Cardiac fibroblast (primary cell): ENCODE measurements at places on chromosomes 4 and X.

GRCh38 chrX:56233682-56234081 lies 1.5 kb downstream of the KLF8 start:
- peak; percentile 5 for DNase-seq

DNA sequence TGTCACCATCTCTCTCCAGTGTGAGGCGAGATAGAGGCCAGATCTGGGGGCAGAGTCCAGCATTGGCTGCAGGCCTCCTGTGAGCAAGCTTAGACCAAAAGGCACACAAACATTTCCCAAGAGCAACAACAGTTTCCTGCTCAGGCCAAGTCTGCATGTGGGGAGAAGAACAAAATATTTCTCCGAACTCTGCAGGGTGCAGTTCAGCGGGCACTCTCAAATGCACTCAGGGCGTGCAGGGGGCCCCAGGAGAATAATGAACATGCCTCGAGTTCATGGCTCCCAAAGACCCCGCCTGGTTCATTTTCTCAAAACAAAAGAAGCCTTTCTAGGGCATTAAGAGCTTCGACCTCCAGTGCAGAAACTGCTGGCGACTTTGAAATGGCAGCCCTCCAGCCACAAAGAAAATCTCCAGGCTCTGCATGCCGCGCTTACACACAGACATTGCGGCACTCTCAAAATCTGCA lies 57.8 kb upstream of the HELT start:
- DNase-seq: peak; percentile 41

- DNase-seq: no peak
Measured at GRCh38 chrX:133250184-133251100, 32.3 kb upstream of the TFDP3 start.

GRCh38 chr4:163988865-163989264 lies 494.4 kb downstream of the TMA16 start:
- DNase-seq: no peak

DNA sequence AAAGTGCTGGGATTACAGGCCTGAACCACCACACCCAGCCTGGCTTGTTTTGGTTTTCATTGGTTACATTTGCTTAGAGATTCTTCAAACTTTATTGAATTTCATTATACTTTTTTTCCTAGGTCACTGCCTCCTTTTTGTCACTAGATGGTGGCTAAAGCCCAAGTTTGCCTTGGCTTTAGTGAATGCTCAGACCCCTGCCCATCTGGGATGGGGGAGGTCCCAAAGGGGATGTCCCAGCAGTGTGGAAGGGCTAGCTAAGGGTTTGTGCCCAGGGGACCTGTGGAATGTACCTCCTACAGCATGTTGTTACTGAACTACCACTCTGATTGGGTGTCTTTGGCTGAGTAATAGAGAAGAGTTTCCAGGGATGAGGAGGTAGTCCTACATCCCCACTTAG lies 58.4 kb downstream of the CEP135 start:
- peak; percentile 5 for DNase-seq

GRCh38 chr4:137762591-137762990 lies 230.3 kb upstream of the PCDH18 start:
- DNase-seq: no peak

DNA sequence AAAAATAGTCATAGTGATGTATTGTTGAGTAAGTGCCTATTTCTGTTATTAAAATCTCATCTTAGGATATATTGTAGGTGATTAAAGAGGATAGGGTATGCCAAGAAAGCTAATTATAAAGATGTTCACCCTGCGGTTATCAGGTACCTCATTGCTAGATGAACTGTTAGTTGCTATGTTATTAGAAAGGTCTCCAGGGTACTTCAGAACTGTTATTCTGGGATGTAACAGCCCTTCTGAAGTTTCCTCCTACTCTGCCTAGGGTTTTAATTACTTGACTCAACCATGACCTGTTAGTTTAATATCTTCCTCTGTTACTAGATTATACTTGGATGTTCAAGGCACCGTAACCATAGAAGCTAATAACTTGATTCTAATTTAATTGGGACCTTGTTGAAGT lies 15.4 kb downstream of the TMPRSS11E start:
- DNase-seq: no peak

GRCh38 chr4:26319949-26320537 lies 771 bp upstream of the RBPJ start:
- no peak for DNase-seq

DNA sequence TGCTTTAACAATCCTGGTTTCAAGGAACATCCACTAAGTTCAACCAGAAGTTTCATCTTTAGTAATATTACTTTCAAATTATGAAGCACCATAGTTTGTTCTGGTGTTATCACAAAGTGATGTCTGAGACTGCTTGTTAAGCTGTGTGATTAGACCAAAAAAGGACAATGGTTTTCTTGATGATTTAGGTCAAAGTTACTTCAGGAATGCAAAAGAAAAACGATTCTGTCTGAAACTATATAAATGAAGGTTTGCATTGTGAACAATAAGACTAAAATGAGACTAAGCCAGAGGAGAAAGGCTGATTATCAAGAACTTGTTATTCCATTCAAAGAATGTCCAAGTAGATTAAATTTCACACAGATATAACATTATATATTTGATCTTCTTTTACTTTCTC lies 122.4 kb upstream of the ETNPPL start:
- peak; percentile 64 for DNase-seq

GRCh38 chr4:101762025-101762424 lies 28.5 kb upstream of the BANK1 start:
- DNase-seq: no peak

- DNase-seq: peak; percentile 20
Measured at GRCh38 chr4:184459413-184459812, 14.9 kb downstream of the IRF2 start.

DNA sequence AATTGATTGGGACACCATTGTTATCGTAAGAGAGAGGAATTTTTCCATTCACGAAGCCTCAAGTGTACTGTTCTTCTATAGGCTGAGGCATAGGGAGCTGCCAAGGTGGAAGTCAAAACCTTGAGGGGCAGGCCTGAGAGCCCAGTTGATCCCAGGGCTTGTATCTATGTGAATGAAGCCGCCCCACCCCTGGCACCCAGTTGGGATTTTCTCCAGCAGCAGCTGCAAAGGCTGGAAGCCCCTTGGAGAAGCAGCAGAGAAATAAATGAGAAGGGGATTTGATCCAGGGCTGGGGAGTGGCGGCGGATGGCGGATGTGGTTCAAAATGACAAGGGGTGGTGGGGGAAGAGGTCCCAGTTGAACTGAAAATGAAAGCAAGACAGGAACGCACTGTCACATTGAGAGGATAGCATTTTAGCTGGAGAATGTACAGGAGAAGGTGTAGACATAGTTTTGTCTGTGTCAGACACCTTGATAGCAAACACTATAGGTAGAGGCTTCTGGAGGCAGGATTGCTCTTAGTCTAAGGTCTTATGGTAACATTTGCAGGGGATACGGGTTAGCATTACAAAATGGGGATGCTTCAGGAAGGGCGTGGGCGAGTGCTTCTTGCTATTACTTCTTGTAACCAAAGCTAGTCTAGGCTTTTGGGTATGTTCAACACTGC lies 32.6 kb downstream of the DOCK11 start:
- no peak for DNase-seq

DNA sequence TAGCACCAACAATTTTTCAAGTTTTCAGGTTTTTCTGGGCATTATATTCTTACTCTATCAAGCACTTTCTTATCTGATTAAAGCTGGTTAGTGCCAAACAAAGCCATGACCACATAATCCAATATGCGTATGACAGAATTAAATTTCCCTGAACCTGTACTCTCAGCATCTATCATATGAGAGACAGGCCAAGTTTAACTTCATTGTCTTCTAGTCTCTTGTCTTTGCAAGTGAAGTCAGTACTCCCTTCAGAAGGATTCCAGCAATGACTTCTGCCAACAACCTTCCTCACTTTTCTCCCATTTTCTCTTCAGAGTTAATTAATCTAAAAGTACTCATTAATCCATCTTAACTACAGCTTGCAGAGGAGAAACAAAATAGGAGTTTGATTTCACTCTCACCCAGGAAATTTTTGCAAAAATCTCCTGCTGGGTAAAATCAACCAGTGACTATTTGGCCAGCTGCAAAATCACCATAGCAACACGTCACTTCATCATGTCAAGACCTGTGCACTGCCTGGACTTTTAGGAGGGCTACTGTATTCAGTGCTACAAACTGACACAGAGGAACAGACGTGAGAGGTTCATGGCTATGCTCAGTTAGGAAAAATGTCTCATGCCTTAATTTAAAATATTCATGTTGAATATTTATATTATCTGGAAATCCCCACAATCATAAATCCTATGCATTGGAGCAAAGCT lies 208.4 kb downstream of the ANTXR2 start:
- DNase-seq: no peak

DNA sequence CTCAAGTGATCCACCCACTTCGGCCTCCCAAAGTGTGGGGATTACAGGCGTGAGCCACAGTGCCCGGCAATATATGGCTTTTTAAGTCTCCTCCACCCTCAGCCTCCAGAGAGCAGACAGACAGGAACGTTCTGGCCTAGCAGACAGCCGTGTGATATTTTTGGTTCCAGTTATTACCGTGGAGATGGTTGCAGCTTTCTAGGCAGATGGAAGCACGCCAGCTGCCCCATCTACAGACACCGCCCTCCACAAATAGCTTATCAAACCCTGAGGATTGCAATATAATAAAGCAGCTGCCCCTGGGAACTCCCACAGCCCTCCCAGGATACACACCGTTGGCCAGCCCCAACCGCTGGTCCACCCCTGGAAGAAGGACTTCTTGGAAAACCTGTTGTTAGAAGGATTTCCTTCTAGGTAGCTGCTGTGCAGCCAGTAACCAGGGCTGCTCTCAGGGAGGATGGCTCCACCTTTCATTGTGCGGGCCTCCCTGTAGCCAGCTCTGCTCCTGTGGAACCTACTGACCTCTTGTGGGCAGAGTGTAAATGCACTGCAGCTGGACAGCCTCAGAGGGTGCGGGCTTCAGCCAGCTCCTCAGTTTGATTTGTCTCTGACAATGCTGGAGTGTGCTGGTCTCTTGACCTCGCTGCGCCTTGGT lies 44.0 kb downstream of the SLC25A5 start:
- DNase-seq: peak; percentile 81

- DNase-seq: no peak
Measured at GRCh38 chrX:107480272-107480671, 30.8 kb downstream of the FRMPD3 start.

DNA sequence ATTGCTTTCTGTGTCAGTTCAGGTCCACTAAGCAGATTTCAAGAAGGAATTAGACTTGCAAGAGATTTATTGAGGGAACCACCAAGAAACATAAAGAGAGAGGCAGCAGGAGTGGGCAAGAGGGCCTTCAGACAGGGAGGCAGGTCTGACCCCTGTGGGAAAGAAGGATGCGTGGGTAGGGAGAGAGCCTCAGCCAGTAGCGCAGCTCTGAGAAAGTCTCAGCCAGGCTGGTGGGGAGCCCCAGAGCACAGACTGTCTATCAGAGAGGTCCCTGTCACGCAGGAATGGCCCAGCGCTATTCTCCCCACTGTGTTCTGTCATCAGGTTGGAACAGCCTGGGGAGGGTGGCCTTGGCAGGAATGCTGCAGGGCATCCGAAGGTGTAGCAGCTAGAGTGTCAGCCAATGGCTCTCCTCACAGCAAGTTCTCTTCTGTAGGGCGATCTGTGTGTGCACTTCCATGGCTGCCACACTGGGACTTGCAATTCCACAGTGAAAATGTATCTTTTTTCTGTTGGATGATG lies 48.0 kb downstream of the OTC start:
- no peak for DNase-seq

- DNase-seq: no peak
Measured at GRCh38 chr4:10659251-10659650, 25.3 kb downstream of the CLNK start.

- peak; percentile 58 for DNase-seq
Measured at GRCh38 chr4:13559413-13559812, 15.1 kb upstream of the NKX3-2 start.

DNA sequence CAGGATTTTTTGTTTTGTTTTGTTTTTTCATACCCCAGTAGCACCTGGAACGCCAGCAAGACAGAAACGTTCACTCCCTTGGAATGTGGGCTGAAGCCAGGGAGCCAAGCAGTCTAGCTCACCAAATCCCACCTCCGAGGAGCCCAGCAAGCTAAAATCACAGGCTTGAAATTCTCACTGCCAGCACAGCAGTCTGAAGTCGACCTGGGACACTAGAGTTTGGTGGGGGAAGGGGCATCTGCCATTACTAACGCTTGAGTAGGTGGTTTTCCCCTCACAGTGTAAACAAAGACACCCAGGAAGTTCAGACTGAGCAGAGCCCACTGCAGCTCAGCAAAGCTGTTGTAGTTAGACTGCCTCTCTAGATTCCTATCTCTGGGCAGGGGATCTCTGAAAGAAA lies 99.6 kb upstream of the FGF16 start:
- DNase-seq: no peak

GRCh38 chrX:134840370-134840769 lies 150.4 kb upstream of the SMIM10 start:
- no peak for DNase-seq

- DNase-seq: peak; percentile 59
Measured at GRCh38 chr4:154506253-154506652, 14.7 kb upstream of the DCHS2 start.

- DNase-seq: no peak
Measured at GRCh38 chr4:61011051-61011450, 189.1 kb upstream of the ADGRL3 start.

- DNase-seq: peak; percentile 2
Measured at GRCh38 chrX:40465735-40466551, 114.8 kb upstream of the ATP6AP2 start.

DNA sequence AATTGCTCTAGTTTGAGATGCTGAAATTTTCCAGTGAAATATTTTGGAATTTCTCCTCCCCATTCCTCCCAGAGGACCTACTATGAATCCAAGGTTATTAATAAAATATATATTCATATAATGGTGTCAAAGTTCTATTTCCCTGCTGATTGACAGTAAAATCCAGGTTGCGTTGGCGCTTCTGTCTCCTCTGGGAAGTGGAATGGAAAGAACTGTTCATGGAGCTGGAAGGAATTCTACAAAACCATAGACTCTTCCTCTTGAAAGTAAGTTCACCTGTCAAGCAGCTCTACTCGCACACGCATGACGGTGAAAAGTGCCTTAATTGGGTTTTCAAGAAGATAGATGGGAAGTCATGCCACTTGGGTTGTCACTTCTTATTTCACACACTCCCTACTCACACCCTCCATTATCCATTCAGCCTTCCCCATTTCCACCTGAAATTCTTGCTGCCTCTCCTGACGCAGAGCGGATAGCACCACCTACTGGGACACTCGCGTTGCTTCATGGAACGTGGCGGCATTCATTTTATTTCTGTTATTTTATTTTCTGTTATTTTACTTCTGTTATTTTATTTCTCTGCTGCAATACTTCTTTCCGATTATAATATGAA lies 351.6 kb downstream of the NLGN4X start:
- peak; percentile 0 for DNase-seq

GRCh38 chrX:47189906-47190305 lies 3.7 kb upstream of the UBA1 start:
- no peak for DNase-seq

GRCh38 chrX:48025561-48025960 lies 18.8 kb downstream of the SPACA5 start:
- DNase-seq: peak; percentile 79
